Peyer's patch (tissue), 4 donors: ENCODE measurements at places on chromosomes 12 and 14. TPM values are rescaled to one million over a fixed set of nuclear protein-coding genes. Genes with fewer than 3 reads are reported as not detected.
A peak's percentile ranks its signal among the peaks of the same experiment; 100 is the strongest.

GRCh38 chr12:16175840-16176239 is 101.6 kb downstream of the SLC15A5 start:
- DNase-seq: no peak

DNA sequence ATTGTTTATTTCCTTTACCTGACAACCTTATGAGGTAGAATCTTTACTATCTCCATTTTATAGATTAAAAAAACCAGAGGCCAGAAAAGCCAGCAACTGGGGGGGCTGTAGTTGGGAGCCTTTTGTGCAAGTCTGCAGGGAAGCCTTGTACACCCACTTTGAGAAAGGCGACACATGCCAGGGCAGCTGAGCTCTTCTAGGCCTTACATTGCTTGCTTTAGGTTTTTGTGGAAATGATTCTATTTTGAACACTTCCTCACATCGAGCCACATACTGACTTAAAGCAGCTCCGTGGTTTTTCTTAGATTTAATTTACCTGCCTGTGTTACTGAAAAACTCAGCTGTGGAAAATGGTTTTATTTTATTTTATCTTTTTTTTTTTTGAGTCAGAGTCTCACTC is 34.6 kb downstream of the EP400 start:
- no peak for DNase-seq

The ZBTB25 gene
- 12.0 TPM for total RNA-seq

DNA sequence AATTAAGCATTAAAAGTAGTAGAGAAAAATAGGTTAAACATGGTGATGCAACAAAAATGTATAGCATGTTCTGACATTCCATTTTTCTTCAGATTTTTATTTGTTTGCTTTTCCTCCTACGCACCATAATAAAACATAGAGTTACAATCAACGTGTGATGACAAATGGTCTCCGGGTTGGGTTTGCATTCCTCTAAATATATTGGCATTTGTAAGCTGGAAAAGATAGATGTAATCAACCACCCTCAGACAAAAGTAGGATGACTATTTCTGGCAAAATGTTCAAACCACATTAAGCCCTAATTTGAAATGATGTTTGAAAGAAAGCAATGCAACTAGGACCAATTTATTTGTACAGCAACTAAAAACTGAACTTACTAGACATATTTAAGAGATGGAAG is 58.4 kb downstream of the SLC25A21 start:
- DNase-seq: no peak

- DNase-seq: peak; percentile 38
These were observed 5.8 kb upstream of the C1RL start for GRCh38 chr12:7114851-7115250.

The TTLL5 gene
- total RNA-seq: 46.8 TPM

GRCh38 chr12:70251661-70252060 is 8.4 kb downstream of the CNOT2 start:
- no peak for DNase-seq

DNA sequence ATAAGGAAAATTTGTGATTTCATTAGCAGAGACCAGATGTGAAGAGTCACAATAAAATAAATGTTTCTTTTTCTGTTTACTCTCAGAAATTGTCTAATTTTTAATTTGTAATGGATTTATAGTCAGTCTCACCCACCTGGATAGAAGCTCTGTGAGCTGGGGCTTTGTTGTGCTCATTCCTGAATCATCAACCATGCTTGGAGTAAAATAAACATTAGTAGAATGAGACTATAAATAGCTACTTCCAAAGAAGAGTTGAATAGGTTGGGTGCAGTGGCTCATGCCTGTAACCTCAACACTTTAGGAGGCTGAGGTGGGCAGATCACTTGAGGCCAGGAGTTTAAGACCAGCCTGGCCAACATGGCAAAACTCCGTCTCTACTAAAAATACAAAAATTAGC is 185.3 kb upstream of the FBXO33 start:
- DNase-seq: no peak

The SUSD6 gene
- total RNA-seq: 125 TPM

DNA sequence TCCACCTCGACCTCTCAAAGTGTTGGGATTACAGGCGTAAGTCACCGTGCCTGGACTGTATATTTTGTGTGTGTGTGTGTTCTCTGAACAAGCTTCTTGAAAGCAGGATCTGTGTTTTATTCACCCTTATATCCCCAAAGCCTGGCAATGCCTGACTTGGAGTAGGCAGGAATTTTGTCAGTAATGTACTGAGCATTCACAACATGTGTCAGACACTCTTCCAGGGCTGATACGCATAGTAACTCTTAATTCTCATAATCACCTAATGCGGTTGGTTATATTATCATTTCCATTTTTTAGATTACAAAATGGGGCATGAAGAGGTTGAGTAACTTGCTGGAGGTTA is 50.4 kb upstream of the PLEKHG3 start:
- no peak for DNase-seq

- DNase-seq: no peak
These were observed 70.5 kb upstream of the FRMD6 start for GRCh38 chr14:51581017-51581881.

The NKX2-8 gene
- total RNA-seq: not detected

GRCh38 chr12:31950088-31950487 is 9.1 kb upstream of the RESF1 start:
- DNase-seq: no peak

DNA sequence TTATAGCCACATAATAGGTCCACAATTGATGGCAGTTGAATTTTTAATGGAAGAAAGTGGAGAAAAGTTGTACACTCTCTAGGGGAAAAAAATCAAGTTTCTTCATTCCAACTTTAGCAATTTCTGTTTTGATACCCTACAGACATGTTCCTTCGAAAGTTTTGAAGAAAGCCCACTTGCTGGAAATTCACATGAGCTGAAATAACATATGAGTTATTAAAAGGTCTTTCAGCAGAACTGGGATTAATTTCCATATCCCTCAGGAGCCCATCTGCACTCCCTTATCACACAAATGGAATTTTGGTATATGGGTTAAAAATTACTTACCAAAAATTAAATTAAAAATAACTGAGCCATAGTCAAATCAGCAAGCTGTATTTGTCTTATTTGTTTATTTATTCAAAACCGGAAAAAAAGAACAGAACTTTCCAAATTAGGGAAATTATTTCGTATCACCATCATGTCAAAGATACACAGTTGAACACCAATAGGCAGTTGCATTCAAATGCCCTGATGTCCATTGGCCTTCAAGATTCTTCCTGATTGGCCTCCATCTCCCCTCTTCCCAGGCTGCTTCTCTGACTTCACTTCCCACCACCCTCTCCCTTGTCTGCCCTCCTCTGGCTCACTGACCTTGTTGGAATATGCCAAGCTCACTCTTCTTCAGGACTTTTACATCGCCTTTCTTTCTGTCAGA is 445.5 kb downstream of the EGLN3 start:
- DNase-seq: no peak

DNA sequence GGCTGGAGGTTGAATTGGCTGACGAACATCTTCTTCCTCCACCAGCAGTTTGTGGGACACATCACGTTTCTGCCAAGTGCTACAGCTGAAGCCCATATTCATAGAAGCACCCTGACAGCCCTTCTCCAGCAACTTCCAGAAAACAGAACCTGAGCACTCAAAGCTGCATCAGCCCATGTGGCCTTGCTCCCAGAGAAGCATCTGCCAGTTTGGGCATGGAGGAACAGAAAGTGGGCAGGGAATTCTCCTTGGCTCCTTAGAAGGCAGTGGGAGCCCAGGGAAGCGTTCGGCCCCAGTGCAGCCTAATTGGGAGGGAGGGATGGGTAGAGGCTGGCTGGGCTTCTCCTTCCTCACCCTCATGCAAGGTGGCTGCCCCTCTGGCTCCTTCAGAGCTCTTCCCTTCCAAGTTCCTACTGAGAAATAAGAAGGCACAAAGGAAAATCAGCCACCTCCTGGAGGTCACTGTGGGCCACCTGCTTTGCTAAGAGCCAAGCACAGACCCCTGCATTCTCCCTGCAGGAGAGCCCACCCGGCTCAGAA is 4.1 kb upstream of the NGB start:
- no peak for DNase-seq

The SLC35F4 gene
- total RNA-seq: not detected

The SOAT2 gene
- total RNA-seq: 34.5 TPM

The FGF23 gene
- not detected for total RNA-seq

DNA sequence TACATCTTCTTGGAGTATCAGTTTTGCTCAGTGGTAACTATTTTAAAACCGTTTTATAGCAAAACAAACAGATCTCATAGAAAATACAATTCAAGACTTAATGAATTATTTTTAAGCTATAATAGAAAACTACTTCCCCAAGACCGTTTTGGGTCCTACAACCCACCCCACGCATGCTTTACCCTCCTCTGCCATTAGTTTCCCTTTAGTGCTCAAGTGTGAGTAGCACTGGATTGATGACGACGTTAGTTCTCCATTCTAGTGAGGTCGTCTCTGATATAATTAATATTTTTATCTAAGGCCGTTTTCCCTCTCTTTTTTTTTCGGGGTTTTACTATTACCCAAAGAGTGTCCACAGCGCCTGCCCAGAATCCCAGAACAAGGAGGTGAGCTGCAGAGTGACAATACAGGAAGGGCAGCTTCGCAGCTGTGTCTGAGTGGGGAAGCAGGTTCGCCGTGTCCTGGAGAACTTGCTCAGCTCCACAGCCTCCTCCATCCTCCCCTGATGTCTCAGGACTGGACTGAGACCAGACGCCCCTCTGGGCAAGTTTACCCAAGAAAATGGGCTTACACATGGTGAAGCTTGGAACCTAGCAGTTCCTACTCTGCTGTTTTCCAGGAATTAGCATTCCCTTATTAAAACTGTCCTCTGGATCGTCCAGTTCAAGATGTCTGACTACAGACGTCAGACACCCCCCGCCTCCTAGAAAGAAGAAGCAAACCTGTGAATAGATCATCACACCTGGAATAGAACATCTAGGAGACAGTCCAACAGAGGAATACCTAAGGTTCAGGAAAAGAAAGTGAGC is 31.9 kb upstream of the MON2 start:
- DNase-seq: no peak

DNA sequence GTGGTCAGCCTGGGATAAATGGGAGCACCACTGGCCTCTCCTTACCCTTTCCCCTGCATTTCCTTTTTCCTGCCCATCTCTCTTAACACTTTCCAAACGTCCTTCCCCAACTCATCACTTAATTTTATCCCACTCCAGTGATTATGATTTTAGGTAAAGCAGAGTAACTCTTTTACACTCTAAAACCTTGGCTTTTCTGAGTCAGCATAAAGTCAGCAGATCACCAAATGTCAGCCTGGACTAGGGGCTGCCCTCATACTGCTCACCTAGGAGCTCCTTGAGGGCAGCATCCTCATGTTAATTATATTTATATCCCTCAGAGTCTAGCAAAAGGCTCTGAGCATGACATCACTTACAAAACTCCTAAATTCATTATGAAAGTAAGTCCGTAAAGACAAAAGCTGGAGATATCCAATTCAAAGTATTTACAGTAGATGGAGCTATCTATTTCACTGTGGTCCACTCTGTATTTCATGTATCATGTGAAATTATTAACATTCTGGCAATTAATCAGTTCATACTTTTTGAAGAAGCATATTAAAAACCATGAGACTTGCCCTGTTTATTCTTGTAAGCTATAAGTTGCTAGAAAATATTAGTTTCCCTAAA is 17.0 kb upstream of the DICER1 start:
- DNase-seq: no peak

The LRRC43 gene
- not detected for total RNA-seq

- peak; percentile 83 for DNase-seq
These were observed 674 bp downstream of the VDR start for GRCh38 chr12:47903927-47904712.

The ATN1 gene
- total RNA-seq: 125 TPM

DNA sequence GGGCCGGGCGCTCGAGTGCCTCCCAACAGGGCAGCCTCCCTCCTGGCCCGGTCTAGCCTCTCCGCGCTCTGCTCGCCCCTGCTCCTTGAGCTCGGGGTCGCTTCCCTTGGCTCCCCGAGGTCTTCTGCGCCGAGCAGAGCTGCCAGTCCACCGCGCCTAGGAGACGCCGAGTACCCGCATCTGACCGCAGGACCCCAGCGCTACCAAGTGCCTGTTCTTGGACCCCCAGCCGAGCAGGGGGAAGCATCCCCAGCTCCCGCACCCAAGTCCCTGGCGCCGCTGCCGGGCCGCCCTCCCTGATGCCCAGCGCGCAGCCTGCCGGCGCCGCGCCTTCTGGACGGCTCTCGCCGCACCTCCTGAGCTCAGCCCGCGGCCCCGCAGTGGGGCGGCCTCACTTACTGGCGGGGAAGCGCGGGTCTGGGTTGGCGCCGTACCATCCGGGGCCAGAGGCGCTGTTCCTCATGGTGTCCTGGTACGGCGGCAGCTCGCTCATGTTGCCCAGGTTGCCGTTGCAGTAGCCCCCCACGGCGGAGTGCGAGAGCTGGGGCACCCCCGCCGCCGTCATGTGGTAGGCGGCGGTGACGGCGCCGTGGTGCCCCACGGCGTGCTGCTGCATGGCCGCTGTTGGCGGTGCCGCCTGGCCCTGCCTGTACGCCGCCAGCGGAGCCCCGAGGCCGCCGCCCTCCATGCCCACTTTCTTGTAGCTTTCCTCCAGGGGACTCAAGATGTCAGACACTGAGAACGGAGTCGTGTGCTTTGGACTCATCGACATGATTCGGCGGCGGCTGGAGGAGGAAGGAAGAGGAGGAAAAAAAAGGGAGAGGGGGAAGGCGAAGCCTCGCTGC is 1.2 kb downstream of the NKX2-1 start:
- DNase-seq: no peak

DNA sequence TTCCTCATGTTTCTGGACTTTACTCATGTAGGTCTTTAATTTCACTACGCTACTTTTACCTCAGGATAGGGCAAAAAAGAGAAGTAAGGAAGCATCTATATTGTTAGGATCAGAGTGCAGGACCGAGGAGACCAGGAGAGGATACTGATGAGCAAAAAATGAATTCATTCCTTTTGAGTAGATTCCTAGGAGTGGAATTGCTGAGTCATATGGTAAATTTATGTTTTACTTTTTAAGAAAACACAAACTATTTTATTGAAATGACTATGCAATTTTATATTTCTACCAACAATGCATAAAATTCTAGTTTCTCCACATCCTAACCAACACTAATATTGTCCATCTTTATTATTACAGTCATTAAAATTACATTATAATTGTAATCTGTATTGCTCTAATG is 50.8 kb upstream of the GARIN6 start:
- no peak for DNase-seq

The BICDL1 gene
- total RNA-seq: 14.7 TPM

- no peak for DNase-seq
These were observed 135.9 kb upstream of the ATP2B1 start for GRCh38 chr12:89844539-89844938.

DNA sequence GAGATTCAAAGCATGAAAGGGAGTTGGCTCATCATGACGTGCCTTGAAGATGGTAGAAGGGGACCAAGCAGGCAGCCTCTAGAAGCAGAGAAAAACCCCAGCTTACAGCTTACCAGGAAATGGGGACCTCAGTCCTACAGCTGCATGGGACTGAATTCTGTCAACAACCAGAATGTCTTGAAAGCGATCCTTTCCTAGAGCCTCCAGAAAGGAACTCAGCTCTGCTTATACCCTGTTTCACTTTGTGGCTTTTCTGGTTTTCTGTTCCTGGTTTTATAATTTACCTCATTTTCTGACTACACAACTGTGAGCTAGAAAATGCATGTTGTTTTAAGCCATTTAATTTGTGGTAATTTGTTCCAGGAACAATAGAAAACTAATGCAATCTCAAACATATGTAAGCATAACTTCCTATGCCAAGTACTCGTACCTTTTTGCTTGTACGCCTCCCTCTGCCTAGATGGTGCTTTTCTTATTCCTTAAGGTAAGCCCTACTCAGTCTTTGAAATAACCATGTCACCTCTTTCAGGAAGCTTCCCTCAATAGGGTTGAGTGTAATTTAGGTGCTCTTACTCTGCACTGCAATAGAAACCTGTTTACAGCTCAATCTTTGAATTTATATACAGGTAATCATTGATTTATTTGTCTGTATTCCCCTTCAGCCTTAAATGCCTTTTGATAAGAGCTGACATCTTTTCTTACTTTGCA is 348.8 kb downstream of the TMEM117 start:
- no peak for DNase-seq
